ENCODE measurements at places on chromosomes 7 and 10. TPM values are rescaled to one million over a fixed set of nuclear protein-coding genes. Genes with fewer than 3 reads are reported as not detected.

NRP1 gene
- 373 TPM for total RNA-seq

TLX1 gene
- total RNA-seq: not detected

PRRT4 gene
- under 0.01 TPM for total RNA-seq

BBS9 gene
- 27.2 TPM for total RNA-seq

SYNPO2L gene
- total RNA-seq: under 0.01 TPM

PPP1R9A gene
- total RNA-seq: 3.3 TPM

GHITM gene
- total RNA-seq: 259 TPM

SEMA4G gene
- 1.8 TPM for total RNA-seq

TMEM130 gene
- 0.26 TPM for total RNA-seq

ATXN7L1 gene
- 5.1 TPM for total RNA-seq
